ENCODE measurements at places on chromosomes 11 and 22. TPM values are rescaled to one million over a fixed set of nuclear protein-coding genes. Genes with fewer than 3 reads are reported as not detected.

The P2RX6 gene
- total RNA-seq: 2.6 TPM

The IFITM10 gene
- 1.1 TPM for total RNA-seq

The OR8A1 gene
- total RNA-seq: not detected

The MFRP gene
- not detected for total RNA-seq

The CHRNA10 gene
- total RNA-seq: 0.43 TPM

The ENTHD1 gene
- total RNA-seq: not detected

The FOSL1 gene
- total RNA-seq: 3.9 TPM

The WEE1 gene
- total RNA-seq: 12.1 TPM

The F2 gene
- total RNA-seq: 0.16 TPM

The PNPLA5 gene
- total RNA-seq: not detected

The MGAT3 gene
- total RNA-seq: under 0.01 TPM

The XRCC6 gene
- total RNA-seq: 251 TPM

The PATE4 gene
- not detected for total RNA-seq

The HBB gene
- total RNA-seq: not detected
